ENCODE measurements at places on chromosomes 11 and 22.

DNA sequence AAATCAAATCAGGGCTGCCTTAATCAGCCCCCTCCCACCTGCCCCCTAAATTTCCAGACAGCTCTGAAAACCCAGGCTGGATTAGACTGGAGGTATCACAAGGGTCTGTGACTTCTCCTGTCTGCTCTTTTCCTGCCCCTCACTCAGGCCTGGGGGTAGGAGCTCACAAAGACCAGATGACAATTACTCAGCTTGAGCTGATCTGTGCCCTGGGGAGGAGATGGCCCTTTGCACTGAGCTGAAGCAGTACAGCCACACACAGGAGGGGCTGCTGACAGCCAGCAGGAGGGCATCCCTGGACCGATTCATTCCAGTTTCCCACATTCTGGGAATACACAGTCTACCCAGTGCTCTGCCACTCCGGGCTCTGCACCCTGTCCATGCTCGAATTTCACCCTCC lies 4.2 kb downstream of the ABCC8 start:
- DNase-seq: no peak

DNA sequence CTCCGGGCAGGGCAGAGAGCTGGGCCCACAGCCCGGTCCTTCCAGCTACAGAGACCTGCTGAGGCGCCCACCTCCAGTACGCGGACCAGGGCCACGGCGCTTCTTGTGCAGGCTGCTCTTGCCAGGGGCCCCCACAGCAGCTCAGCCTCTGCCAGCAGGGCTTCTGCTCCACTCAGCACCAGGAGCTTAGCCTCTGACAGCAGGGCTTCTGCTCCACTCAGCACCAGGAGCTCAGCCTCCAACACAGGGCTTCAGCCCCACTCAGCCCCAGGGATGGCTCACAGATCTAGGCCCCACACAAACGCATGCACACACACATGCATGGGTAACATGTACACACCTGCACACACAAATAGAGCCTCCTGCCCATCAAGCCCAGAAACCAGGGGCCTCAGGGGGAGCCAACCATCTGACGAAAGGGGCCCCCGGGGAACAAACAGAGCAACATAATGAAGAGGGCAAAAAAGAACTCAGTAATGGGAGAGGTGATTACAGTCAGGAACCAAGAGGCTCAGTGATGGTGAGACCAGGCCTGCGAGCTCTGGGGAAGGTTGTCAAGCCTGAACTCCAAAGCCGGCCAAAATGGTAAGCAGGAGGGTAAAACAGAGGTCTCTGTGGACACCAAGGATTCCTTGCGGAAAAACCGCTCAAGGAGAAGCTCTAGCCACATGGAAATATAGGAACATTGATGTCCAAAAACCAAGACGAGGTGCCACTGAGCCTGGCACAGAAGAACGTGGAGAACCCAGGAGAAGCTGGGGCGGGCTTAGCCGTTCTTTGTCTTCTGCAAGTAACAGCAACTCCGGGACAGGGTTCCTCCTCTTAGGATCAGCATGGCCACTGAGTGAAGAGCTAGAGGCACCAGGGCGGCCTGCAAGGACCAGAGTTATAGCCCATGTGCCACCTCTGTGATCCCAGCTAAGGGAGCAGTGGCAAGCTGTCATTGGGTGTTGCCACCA lies 46.5 kb downstream of the GNB1L start:
- DNase-seq: no peak

DNA sequence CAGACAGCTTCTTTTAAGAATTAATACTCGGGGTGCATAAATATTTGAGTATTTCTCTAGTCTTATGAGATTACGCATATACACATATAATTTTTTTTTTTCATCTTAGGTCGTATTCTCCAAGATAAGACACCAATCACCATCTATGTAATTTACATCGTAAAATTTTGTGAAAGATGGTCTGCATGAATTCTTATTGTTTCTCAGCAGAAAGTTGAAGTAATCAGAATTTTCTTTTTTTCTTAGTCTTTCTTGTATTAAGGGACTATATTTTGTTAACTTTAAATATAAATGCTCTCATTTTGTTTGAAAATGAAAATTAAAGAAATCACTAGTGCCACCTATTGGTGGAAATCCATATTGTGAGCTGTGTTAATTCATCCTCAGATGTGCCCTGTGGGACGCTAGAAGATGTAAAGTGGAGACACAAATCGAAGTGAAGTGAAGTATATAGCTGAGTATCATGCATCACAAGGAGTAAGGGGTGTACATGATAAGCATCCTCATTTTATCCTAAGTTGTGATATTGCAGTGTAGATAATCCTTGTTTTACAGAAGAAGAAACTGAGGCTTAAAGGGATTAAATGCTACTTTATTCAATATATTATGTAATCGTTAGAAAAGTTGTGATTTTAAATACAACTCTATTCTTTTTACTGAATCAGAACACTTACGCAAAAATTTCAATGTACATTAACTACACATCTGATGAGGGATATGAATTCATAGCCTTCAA lies 2084.3 kb downstream of the LRRC4C start:
- DNase-seq: no peak

DNA sequence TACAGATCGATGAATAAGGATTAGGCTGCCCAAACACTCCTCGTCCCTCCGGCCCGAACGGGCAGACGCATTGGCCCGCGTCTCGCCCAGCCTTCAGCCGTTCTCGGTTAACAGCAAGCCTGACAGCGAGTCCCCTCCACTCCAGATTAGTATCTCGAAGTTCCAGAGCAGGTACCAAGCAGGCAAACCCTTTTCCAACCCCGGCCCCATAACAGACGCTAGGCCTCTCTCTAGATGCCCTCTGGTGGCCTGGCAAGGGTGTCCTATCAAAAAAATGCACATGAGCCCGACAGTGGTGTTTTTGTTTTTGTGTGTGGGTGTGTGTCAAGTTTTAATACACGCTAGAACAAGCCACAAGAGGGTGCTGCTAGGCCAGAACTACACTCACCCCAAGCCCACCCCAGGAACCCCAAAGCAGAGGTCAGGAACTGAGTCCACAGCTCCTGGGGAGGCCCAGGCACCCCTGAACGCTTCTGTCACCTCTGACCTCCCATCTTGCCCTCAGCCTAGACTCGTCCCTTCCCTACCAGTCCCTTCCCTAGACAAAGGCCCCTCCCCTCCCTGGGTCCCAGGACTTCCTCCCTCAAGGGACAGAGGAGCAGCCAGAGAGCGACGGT lies 658 bp upstream of the ARFGAP2 start:
- peak; percentile 44 for DNase-seq

DNA sequence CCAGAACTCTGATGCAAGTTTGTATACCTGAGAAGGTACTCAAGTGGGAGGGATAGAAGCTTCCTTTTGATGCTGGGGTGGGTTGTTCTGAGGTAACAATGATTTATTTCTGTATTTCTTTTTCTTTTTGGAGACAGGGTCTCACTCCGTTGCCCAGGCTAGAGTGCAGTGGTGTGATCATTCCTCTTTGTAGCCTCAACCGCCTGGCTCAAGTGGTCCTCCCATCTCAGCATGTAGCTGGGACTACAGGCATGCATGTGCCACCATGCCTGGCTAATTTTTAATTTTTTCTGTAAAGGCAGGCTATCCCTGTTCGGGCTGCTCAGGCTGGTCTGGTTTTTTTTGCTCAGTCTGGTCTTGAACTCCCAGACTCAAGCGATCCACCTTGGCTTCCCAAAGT lies 7.9 kb downstream of the KDM2A start:
- no peak for DNase-seq

- no peak for DNase-seq
Observed at GRCh38 chr11:67031791-67032561, 9.0 kb downstream of the SYT12 start.

- peak; percentile 97 for DNase-seq
Observed at GRCh38 chr11:65900125-65900898, at the start of gene FOSL1. TSS of gene FOSL1 (minus strand) at chr11:65900388. CDS start at chr11:65900339, 49 bp downstream.

DNA sequence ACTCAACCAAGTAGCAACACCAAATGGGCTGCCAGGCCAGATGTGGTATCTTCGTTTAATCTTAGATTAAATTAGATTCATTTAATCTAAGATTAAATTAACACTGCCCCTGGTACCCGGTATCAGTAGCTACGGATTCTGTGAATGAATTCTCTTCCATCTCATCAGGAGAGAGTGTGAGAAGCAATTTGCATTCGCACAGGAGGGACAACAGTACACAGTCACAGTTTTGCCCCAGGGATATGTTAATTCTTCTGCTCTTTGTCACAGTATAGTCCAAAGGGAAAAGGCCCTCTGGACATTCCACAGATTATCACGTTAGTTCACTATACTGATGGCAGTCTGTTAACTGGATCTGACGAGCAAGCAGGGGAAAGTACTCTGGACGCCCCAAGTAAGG lies 22.9 kb downstream of the ASCL2 start:
- no peak for DNase-seq

GRCh38 chr11:128324531-128325141 lies 262.7 kb downstream of the ETS1 start:
- DNase-seq: peak; percentile 56

- DNase-seq: no peak
Observed at GRCh38 chr11:61010466-61011228, 39.2 kb downstream of the CD6 start.

DNA sequence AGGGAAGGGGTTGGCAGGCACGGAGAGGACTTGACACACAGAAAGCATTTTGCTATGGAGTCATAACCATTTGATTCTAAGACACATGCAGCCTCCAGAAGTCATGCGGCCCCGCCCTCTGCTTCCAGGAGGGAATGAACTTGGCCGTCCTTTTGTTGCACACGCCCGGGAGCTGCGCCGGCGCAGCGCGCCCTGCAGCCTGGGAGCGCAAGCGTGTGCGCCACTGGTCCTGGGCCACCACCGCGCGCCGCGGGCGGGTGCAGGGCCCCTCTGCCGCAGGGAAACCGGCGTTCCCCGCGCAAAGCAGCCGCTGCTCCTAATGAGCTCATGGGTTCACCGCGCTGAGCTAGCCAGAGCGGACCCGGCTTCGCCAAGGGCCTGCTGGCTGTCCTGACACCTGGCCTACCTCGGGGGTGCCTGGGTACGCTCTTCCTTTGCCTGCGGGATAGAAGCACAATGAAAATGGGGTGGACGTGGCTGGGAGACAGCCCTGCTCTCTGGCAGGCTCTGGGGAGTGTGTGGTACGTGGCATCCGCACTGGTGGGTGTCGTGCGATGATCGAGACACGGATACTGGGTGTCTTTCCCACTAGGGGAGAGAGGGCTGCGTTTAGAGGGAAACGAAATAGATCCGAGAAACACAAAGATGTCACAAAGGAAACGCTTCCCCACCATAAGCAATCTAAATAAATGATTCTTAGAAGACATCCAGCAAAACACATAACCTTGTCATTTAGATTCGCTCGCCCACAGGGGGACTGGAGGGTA lies 669 bp downstream of the MICAL3 start:
- peak; percentile 48 for DNase-seq

- no peak for DNase-seq
Observed at GRCh38 chr11:8811571-8811970, 99.4 kb upstream of the AKIP1 start.

DNA sequence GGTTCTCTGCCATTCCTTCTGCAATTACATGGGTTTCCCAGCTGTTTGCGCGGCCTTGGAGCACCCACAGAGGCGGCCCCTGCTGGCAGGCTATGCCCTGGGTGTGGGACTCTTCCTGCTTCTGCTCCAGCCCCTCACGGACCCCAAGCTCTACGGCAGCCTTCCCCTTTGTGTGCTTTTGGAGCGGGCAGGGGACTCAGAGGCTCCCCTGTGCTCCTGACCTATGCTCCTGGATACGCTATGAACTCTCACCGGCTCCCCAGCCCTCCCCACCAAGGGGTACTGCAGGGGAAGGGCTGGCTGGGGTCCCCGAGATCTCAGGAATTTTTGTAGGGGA lies 2.6 kb downstream of the RCE1 start:
- no peak for DNase-seq

- no peak for DNase-seq
Observed at GRCh38 chr11:3138178-3139085, 26.7 kb downstream of the OSBPL5 start.

DNA sequence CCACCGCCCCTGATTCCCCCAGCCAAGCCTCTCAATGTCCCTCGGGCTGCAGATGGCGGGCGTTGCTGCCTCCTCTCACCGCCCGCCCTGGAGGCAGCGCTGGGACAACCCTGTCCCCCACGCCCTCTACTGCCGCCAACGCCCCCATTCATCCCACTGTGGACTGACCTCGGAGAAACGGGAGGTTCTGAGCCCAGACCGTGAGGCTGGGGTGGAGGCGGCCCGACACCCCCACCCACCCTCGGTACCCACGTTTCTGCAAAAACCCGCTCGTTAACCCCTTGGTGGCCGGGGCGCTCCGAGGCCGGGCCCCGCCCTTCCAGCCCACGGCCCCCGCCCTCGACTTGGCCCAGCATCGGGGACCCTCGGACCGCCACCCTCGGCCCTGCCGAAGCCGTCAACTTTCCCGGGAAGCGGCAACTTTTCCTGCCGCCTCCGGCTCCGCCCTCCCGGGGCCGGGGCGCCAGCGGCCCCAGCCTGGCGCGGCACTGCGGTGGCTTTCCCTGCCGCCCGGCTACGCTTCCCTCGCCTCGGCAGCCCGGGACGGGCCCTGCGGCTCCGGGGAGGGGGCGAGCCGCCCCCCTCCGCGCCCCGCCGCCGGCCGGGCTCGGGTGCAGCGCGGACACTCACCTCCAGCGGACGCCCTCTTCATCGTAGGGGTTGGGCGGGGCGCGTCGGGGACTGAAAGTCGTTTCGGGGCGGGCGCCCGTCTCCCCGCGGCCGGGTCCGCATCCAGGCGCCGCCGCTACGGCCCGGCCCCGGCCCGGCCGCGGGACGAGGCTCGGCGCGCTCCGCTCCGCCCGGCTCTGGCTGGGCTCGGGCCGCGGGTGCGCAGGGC lies 458 bp downstream of the RTN4R start:
- no peak for DNase-seq

- no peak for DNase-seq
Observed at GRCh38 chr11:2911785-2912391, 17.3 kb downstream of the PHLDA2 start.

- DNase-seq: no peak
Observed at GRCh38 chr11:42631220-42631843, 680.5 kb upstream of the API5 start.

DNA sequence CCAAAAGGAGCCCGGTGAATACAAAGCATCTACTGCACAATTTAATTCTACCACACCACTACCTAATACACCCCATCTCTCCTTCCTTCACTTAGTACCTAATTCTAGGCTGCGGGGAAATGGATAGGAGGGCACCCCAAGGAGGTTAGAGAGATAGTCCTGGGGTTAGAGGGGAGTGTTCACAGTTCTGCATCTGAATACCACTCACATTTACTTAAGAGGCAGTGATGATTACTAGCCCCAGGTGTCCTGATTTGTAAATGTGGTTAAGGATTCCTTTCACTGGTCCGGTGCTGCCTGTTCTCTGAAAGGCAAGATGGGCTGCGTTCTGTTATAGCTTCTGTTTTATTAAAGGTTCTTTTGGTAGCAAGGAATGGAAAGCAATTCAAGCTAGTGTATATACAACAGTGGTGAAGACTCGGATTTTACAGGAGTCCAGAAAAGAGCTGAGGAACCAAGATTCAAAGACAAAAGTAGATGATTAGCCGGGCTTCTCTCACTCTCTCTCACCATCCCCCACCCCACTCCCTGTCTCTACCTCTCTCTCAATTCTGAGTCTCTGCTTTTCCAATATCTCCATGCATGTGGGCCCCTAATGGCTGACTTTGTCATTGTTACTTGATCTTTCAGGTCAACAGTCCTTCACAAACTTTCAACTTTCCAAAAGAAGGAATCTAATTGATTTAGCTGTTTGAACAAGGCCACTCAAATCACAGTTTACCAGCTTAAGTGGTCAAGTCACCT lies 8.7 kb upstream of the KCNA4 start:
- no peak for DNase-seq

- no peak for DNase-seq
Observed at GRCh38 chr11:4926608-4927007, 2.5 kb upstream of the OR51G1 start.
